Stimulated activated CD4-positive, alpha-beta T cell treated with anti-CD3 and anti-CD28 coated beads, Interleukin-12 subunit alpha, Interleukin-12 subunit beta, amount 100 ng/mL, for 48 hours (primary cell): ENCODE measurements at places on chromosomes 3 and 15.

DNA sequence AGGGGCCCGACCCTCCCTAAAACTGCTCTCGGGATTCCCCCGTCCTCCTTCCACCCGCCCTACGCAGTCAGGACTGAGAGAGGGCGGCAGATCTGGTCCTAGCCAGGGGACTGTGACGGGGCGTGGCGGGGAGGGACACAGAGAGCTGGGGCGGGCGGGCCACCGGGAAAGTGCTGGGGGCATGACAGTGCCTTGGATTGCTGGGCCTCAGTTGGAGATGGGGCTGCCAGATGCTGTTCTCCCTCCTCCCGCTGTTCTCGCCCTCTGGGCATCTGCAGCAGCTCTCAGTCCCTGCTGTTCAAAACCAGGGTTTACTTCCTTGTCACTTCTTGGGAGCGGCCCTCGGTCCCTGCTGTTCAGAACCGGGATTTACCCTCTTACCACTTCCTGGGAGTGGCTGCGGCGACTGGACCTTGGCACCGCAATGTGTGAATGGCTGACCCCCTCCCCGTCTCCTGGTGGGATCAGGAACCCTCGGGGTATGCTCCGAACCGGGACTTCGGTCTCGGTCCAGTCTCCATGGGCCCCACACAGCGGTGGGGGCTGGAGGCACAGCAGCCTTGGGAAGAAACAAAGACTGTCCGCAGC is 1.8 kb upstream of the RPP25 start:
- no peak for DNase-seq

DNA sequence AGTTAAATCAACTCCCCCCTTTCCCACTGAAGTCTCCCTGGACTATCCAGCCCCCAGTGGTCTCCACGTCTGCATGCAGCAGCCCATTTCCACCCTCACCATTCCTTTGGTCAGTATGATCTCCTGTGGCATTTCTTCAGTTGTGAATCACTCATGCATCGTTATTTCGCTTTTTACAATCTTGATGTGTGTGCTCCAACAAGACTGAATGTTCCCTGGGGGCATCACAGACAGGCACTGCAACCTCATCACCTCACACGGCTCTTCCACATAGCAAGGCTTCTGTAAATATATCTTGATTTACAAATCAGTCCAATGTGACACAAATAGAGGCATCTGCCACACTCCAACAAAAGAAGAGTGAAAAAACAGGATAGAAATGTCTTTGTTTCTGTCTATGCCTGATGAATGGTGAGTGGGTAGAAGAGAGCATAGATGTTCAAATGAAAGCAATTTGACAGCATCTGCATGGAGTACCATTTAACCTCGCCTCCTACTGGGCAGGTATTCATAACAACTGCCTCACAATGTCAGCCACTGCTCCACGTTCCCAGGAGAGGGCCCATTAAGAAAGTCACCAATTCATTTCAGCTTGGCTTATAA is 5.2 kb downstream of the HEG1 start:
- no peak for DNase-seq

- DNase-seq, result no peak
Measured at GRCh38 chr3:11825301-11825700, 21.4 kb downstream of the TAMM41 start.

- DNase-seq, result no peak
Measured at GRCh38 chr3:64392001-64392400, 166.7 kb upstream of the PRICKLE2 start.

- no peak for DNase-seq
Measured at GRCh38 chr3:35529337-35529736, 110.0 kb upstream of the ARPP21 start.

- no peak for DNase-seq
Measured at GRCh38 chr3:158775426-158776410, 26.1 kb upstream of the MFSD1 start.

- no peak for DNase-seq
Measured at GRCh38 chr3:112032098-112032731, 2.3 kb upstream of the TMPRSS7 start.

- no peak for DNase-seq
Measured at GRCh38 chr3:160876643-160877042, 120.6 kb downstream of the PPM1L start.
